CD4-positive, alpha-beta T cell treated with Interleukin-17A for 4 hours (primary cell): ENCODE measurements at places on chromosomes 3 and 15.

DNA sequence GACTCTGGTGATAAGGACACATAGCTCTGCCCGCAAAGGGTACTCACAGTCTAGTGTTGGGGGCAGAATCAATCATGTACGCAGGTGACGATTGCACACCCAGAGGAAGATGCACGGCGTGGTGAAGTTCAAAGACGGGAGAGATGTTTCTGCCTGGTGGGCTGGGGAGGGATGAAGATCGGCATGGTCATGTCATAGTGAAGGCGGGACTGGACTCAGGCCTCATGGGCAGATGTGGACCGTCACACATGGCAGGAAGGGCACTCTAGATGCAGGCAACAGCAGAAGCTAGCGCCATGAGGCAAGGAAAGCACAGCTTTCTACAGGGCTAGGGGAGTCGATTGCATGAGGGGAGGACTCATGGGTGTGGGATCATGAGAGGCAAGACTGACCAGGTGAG, 240.6 kb downstream of the OPA1 start:
- DNase-seq = no peak

- DNase-seq = no peak
Observed at GRCh38 chr15:46222826-46223225, 588.0 kb downstream of the SQOR start.

GRCh38 chr3:194140520-194141414, 4.8 kb downstream of the HES1 start:
- peak; percentile 40 for DNase-seq

DNA sequence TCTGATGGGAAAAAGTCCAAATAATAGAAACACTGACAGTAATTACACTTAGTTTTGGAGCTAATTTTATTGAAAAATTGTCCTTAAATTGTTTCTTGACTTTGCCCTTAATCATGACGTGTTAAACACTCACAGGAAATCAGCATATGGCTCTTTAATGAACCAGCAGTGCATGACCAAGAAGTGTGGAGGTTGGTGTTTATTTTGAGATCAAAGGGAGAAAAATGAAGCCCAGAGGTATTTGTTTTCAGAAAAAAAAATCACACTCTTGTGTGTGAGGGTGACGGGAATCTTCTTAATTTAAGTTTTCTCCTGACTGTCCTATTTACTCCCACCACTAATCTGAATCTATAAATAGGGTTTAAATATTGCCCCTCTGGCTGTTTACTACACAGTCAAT, 28.8 kb upstream of the SYNM start:
- no peak for DNase-seq

DNA sequence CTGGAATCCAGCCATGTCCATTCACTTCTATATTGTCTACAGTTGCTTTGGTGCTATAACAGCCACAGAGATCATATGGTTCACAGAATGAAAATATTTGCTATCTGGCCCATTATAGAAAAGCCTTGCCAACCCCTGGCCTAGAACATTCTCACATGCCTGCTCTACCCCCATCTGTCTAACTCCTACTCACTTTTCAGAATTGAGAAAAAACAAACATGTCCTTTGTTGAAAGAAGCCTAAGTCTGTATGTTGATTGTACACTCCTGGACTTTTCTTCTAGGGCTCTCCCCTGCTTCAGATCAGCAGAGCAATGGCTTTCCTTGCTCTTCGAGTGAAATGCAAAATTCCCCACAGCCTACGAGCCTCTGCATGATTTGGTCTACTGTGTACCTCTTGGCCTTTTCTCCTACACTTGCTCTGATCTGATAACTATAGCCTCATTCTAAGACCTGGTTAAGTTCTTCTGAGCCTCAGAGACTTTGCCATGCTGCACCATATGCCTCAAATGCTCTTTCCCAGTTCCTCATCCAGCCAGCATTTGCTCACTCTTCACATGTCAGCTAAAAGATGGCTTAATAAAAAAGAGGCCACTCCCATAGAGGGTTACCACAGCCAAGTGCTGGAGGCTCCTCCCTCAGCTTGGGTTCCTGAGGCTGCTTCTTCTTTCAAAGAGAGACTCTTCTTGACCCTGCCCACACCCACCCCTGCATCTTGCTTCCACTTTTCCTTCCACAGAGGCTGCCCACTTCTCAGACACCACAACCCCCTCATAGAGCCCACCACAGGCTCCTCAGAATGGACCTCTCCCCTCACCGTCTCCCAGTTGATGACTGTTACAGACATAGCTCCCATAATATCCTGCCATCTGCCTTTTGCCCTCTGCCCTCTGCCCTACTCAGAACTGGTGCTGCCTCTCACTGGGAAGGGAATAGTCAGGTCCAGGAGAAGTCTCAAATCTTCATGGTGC, 22.9 kb upstream of the DCLK3 start:
- no peak for DNase-seq

- no peak for DNase-seq
Observed at GRCh38 chr3:19742935-19743334, 191.1 kb downstream of the EFHB start.

- no peak for DNase-seq
Observed at GRCh38 chr3:11717301-11717700, 73.6 kb upstream of the VGLL4 start.

- DNase-seq = no peak
Observed at GRCh38 chr3:31945738-31946052, 35.4 kb downstream of the OSBPL10 start.

GRCh38 chr3:20511863-20512505, 326.0 kb upstream of the SGO1 start:
- no peak for DNase-seq

DNA sequence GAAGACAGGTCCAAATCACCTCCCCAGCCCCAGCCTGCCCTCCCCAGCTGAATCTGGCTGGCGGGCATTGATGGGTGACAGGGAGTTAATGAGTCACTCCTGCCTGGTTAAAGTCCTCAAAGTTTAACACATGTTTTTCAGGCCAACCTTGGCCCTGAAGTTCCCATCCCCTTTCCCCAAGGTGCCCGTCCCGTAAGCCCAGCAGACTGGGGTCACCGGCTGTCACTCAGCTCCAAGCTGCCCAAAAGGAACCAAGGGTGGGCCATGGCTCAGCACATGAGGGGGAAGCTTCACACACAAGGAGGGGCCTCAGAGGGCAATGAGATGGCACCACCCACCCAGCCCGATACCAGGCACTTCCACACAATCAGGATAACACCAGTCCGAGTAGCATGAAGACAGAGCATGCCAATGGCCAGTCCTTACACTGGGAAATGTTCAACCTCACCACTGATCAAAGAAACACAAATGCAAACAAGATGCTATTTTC, 10.2 kb upstream of the KLF15 start:
- no peak for DNase-seq

- DNase-seq = no peak
Observed at GRCh38 chr3:42056840-42057239, 34.3 kb upstream of the TRAK1 start.

- DNase-seq = no peak
Observed at GRCh38 chr3:187626581-187626980, 43.6 kb downstream of the SST start.

GRCh38 chr15:37693926-37694325, 240.5 kb upstream of the TMCO5A start:
- DNase-seq = no peak

GRCh38 chr3:133992381-133992780, 37.3 kb downstream of the SLCO2A1 start:
- no peak for DNase-seq

DNA sequence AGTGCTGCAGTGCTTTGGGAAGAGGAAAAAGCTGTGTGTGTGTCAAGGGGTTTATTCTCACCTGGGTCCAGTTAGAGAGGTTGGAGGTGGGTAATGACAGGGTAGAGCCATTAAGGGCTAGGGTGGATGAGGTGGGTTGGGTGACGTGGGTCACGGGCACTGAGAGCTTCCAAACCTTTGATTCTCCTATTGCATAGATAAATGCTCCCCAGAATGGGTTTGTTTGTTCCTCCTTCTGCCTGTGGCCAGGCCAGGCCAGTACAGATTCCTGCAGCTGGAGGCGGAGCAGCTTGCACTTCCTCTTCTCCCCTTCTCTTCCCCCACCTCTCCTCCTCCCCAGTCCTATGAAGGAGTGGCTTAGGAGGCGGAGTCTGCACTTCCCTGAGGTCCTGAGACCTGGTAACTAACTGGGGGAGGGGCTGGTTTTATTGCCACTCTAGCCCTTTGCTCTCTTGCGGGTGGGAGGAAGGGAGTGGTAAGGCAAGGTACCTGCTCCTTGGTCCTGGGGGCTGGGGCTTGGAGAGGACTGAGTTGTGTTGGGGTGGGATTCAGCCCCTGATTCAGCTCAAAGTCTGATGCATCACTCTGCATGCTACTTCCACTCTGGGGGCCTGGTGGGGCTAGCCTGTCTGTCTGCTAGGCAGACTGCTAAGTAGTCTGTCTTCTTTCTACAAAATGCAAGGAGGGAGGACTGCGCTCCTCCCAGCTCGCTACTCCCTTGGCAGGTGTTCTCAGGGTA, 3.5 kb downstream of the SPINT1 start:
- DNase-seq = peak; percentile 32

DNA sequence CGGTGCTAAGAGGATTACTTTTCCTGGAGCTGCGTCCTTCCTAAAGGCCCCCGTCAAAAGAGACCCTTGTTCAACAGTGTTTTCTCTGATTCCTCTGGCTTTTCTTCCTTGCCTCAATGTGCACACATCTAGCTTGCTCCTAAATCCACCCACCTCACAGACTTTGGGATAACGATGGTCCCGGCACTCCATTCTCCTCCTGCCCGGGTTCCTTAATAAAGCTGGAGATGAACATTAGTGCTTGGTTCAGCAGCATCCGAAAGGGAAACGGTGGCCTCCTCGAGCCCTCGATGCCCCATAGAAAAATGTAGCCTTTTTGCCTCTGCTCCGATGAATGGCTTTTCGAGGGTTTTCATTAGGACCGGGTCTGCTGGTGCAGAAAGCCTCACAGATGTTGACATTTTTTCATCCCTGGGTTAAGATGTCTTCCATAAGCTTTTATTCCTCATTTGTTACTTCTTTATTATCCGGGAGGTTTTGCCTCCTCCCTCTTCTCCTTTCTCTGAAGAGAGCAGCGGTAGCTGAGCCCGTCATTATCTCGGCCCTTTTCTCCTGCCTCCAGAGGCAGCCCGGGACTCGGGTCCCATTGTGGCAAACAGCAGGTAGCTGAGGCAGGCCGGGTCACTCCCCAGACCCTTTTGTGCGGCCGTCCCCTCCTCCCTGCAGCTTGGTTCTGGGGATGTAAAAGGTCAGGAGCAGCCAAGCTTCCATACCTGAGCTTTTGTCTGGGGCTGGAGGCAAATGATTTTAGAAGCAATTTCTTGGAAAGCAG, 64.6 kb downstream of the CPN2 start:
- DNase-seq = no peak

- DNase-seq = no peak
Observed at GRCh38 chr3:139259398-139259797, 84.4 kb upstream of the MRPS22 start.

- no peak for DNase-seq
Observed at GRCh38 chr3:105496343-105496742, 129.6 kb downstream of the ALCAM start.

DNA sequence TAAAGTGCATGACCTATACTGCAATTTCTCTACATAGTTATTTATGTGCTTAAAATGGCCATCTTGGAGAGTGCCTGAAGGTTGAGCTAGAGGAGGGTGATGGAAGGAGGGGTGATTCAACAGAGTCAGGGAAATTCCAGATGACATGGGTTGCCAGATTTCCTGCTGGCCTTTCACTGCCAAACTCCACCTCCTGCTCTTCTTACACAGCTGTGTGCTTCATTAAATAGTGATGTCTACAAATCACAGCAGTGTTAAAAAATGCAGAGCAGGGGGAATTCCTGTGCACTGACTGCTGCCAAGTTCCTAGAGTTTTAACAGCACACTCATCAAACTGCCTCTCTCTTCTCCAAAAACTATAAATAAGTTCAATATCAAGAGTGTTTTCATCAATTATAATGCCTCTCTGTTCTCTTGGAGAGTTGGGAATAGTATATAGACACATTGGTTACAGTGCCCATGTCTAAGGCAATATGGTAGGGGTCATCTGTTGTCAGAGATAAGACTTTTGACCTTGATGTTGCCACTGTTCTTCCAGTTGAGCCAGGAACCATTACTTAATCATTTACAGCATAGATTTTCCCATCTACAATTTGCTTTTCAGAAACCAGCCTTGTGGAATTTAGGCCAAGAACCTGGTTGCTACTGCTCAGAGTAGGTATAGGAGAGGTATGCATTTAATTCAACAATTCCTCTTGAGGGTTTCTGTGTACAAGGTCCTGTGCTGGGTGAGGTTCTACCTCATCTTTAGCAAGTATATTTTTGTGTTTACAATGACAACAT, 79.6 kb downstream of the TP63 start:
- DNase-seq = no peak
